ENCODE measurements at places on chromosomes 16 and 17.

GRCh38 chr16:56669840-56670619, 416 bp downstream of the MT1H start:
- no peak for DNase-seq

- no peak for DNase-seq
These were observed 2.0 kb upstream of the CCL11 start for GRCh38 chr17:34283571-34283970.

DNA sequence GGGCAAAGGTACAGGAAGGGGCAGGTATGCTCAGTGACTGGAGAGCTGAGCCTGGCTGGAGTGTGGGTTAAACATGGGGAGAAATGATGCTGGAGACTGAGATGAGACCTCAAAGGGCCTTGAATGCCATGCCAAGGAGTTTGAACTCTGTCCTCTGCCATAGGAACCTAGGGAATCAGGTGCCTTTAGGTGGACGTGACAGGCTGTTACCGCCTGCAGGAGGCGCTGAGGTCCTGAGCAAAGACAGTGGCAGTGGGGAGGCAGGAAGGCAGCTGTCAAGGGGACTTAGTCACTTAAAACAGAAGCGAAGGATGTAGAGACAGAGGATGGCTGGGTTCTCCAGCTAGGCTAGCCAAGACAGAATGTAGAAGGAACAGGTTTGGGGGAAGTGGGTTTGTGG, 9.1 kb downstream of the PSMB3 start:
- DNase-seq = peak; percentile 20

GRCh38 chr17:75404223-75404730, 1.2 kb downstream of the GRB2 start:
- DNase-seq = peak; percentile 72

DNA sequence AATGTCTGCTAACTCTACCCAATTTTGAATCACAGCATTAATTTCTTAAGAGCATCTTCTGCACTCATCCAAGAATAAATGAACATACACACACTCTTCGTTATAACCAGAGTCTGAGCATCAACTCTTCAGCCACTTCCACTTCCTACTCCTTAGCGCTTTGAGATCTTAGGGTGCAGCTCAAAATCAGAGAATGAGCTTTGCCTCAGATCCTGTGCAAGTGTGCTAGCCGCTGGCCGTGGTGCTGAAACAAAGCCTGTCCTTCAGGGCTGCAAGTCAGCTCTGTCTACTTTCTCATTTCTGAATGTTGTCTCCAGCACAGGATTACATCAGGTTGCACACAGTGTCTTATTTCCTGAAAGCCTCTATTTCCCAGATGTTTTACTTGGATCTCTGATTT, 165.4 kb downstream of the AIPL1 start:
- DNase-seq = no peak

GRCh38 chr16:48687421-48688038, 77.5 kb upstream of the N4BP1 start:
- DNase-seq = peak; percentile 40

GRCh38 chr16:80816356-80816755, 12.0 kb upstream of the CDYL2 start:
- DNase-seq = no peak

DNA sequence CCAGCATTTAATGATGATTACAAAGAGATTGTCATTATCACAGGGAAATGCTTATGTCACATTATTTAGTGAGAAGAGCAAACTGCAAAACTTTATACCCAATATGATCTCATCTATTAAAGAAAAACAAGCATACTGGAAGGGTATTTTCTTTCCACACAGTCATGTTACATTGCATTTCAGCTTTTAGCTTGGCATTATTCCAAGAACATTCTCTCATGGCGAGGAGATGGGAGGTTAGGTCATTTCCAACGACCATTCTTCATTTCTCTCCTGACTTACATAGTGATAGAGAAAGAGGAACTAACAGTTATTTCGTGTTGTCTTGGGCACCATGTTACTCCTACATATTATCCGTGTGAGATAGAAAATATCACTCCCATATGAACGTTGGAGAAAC, 309.4 kb upstream of the XYLT1 start:
- DNase-seq = no peak

DNA sequence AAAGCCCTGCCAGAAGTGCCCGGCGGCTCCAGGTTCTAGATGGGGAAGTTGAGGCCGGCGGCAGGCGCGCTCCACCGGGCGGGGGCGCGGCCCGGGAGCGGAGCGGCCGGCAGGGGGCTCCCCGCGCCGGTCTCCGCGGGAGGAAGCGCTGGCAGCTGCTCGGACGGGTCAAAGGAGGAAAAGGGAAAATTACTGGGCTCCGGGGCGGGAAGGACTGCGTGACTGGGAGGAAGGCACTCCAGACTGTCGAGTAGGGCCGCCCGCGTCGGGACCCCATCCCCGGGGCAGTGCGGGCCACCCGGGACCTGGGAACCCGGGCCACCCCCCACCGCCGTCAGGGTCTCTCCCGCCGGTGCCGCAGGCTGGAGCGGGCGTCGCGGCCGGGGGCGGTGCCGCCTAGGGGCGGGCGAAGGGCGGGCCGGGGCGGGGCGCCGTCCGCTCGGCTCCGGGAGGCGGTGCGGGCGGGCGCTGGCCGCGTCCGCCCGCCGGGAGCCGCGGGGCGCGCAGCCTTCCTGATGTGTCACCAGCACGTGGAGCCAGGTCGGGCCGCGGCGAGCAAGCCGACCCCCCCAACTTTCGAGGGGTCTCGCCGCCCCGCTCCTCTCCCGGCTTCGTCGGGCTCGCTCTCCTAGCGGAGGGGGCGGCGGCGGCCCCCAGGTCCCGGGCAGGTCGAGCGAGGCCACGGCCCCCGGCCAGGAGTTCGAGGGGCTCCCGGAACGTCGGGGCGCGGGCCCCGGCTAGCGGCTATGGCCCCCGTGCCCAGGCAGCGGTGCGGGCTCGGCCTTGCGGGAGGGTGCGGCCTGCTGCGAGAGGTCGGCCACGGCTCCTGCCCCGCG, 167.5 kb downstream of the RAB11FIP4 start:
- DNase-seq = peak; percentile 27

GRCh38 chr17:67312265-67312664, 54.1 kb downstream of the PSMD12 start:
- no peak for DNase-seq

DNA sequence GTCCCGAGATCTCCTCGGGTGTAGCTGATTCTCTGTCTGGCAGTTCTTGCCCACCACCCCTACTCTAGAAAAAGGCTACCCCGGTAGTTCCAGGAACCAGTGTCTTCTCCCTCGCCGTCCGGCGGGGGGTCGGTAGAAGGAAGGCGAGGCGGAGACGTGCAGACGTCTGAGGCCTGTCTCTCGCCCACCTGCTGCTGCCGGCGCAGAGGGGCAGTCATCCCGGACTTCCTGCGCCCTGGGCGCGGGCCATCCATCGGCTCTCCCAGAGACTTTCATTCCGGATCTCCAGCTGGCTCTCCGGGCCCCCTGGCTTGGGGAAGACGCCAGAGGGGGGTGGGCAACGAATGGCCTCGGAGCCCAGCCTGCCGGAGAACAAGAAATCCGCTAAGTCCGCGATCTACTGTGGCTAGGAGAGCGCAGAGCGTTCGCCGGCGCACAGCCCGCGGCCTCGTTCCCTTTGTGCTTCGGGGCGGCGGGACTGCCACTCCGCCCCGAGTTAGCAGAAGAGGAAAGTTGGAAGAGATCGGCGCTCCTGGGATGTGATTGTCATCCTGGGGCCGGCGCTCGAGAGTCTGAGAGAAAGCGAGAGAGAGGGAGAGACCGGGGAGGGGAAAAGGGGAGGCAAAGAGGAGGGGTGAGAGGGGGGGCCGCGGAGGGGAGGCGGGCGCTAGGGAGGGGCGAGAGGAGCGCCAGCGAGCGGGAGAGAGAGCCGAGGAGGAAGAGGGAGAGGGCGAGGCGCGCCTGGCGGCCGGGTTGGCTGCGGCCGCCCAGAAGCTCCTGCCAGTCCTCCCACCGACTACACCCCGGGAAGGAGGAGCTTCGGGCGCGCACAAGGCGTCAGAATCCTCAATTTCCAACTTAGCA, at the start of gene IRX5:
TSS of gene IRX5 (plus strand) at position 861 of the 864 bp plus-strand sequence. CDS start 334 bp downstream, outside the sequence.
- DNase-seq = peak; percentile 59

GRCh38 chr16:49516382-49517036, 142.9 kb downstream of the C16orf78 start:
- DNase-seq = no peak

GRCh38 chr17:29622337-29623282, at the start of gene CORO6:
TSS of gene CORO6 (minus strand) at chr17:29622912. CDS start at chr17:29621421, 1,491 bp downstream.
- no peak for DNase-seq

GRCh38 chr17:35241520-35241919, 1.4 kb upstream of the SLFN5 start:
- DNase-seq = no peak

- DNase-seq = no peak
These were observed 41.4 kb downstream of the HYDIN start for GRCh38 chr16:71188956-71189712.

- no peak for DNase-seq
These were observed 9.5 kb upstream of the LGALS9 start for GRCh38 chr17:27621536-27621935.

DNA sequence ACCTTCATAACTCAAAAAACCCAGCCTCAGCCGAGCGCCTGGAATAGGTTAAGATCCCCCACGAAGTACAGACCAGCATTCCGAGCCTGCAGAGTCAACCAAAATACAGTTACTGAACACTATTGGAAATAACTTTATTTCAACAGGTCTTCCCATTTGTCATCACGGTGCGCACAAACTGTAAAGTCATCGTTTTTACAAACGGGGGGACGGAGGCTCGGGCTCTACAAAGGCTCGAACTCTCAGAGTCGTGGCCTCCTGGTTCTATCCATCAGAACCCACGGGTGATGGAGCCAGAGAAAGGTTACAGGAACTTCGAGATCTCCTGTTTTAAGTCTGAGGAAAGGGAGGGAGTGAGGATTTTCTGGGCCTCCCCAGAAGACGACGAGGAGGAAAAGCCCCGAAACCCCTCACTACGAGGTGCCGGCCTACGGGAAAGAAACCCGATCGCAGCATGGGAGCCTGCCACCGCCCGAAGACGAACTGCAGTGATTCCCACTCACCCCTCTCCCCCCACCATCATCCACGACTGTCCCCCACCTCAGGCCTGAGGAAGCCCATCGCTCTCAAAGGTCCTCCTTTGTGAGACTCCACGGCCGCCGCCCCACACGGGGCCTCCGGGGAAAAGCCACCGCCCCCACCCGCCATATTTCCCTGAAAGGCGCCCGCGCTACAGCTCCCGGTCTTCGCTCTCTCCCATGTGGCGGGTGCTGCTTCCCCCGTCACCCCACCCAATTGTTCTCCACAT, 917 bp downstream of the YWHAE start:
- no peak for DNase-seq

DNA sequence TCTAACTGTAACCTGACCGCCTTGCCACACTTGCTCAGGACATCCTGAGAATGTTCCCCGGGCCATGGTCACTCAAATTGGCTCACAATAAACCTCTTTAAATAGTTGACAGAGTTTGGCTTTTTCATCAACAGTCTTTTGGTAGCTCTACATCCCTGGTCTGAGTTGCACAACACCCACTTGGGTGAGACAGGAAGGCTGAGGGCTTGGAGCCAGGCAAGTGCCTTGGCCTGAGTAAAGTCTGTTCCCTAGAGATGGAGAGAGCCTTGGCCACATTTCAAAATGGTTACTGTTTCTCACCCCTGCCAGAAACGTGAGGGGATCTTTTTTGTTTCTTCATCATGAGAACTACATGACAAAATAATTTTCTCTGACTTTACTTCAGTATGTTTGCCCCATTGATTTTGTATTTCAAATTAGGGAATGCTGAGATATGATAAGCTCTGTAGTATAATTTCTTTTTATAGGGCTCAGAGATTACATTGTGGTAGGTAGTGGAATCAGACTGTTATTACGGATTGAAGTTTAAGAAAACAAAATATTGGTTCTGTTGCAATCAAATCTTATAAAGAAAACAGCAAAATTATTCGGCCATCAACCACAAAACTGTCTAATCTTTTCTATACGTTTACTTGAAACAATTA, 53.9 kb upstream of the NETO2 start:
- DNase-seq = no peak

- DNase-seq = no peak
These were observed 28.2 kb downstream of the METRNL start for GRCh38 chr17:83107656-83108048.

DNA sequence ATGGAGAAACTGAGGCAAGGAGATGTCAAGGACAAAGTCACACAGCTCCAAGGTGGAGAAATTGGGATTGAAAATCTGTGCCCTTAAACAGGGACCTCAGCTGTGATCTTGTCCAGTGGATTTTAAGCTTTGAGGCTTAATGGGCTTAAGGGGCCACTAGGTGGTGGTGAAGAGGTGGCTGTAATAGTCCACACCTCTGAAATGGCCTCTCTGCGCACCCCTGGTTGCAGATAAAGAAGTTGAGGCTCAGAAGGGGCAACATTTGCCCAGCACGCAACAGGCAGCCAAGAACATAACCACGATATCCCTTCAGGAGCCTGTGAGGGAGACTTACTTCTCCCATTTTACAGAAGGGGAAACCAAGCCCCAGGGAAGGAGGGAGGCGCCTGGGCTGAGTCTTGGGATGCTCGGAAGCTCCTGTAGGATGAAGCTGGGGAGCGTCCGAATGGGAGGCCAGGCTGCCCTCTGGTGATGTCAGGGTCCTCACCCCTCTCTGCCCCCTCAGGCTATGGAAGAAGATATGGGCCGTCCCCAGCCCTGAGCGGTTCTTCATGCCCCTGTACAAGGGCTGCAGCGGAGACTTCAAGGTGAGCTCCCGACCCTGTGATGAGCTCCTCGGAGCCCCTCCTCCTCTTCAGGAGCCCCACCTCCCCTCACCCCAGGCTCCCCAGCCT, 43.7 kb downstream of the IL21R start:
- DNase-seq = no peak

- no peak for DNase-seq
These were observed 54.5 kb downstream of the TENT4B start for GRCh38 chr16:50207652-50208051.

- no peak for DNase-seq
These were observed 91.2 kb downstream of the ZNF778 start for GRCh38 chr16:89308391-89309333.

DNA sequence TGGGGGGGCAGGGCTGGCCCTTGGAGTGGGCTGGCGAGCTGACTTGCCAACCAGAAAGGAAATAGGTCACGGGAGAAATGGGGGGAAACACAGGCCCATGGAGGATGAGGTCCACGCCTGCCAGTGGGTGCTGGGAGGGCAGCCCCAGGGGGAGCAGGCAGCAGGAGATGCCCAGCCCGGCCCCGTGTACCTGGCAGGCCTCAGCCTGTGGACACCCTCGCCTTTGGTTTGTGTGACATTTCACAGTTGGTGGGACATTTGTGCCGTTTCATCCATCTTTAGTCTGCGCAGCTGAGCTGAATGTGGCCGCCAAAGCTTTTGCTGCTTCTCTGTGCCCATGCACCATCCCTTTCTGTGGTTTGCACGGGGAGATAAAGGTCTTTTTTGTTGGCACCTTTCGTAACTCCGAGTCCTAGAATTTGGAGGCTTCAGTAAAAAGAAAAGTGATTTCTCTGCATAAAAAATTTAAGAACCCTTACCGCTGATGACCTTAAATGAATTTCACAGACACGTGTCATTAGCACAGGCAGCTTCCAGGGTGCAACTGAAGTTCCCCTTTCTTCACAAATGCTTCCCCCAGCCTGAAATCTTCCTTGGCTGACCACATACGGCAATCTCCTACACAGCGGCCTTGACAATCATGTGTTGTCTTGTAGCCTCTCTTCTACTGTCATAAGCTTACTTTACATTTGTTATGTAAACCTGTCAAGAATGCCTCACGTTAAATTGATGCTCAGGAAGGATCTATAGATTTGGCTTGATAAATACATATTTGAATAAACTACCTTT, 193.6 kb downstream of the RPTOR start:
- DNase-seq = no peak

GRCh38 chr16:31700530-31701388, 172.8 kb upstream of the ZNF267 start:
- no peak for DNase-seq

Measured in NCI-H2081 (cell line).